AG08395 (cell line): ENCODE measurements at places on chromosomes 3 and 15.

GRCh38 chr3:33388374-33389100 is 51.7 kb downstream of the UBP1 start:
- no peak for DNase-seq

- no peak for DNase-seq
Observed at GRCh38 chr3:118641608-118642007, 393.0 kb downstream of the IGSF11 start.

- DNase-seq = no peak
Observed at GRCh38 chr3:196643201-196643749, 3.8 kb downstream of the NRROS start.

DNA sequence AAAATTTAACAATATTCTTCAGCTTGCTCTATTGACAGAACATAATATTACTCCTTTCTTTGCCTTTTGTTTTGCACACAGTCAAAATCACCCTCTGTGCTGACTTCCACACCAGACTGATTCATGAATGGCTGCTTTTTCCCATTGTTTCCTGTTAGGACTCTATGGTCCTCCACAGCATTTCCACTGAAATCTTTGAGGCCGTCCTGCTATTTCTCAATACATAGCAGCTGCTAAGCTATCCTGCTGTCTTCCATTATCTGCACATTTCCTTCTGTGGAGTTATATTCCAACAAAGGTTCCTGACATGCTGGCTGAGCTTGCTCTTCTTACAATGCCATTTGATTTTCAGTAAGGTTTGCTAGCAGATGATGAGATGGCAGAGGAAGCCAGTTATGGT is 153.3 kb downstream of the EPHA3 start:
- no peak for DNase-seq

DNA sequence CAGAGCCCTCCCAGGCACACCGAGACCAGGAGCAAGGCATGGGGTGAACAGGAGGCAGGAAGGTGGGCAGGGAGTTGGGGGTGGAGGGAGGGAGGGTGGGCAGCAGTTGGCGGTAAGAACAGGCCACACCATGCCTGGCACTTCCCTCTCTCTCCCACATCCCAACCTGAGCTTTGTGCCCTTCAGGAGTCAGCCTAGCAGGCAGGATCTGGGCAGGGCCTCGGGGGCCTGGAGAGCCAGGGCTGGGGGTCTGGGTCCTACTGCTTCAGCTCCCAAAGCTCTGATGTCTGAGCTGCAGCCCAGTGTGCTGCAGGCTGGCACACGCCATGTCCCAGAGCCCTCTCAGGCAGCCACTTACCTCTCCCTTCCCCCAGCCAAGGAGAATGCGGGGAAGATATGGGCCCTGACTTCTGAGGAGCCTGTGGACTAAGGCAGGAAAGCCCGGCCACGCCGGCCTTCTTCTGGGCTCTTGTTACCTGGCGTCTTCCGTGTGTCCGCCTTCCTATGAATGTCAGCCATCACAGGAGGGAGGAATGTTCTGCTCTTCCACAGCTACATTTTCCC is 2.9 kb upstream of the MYL3 start:
- no peak for DNase-seq

- DNase-seq = no peak
Observed at GRCh38 chr3:33145221-33145900, 31.5 kb downstream of the CRTAP start.

DNA sequence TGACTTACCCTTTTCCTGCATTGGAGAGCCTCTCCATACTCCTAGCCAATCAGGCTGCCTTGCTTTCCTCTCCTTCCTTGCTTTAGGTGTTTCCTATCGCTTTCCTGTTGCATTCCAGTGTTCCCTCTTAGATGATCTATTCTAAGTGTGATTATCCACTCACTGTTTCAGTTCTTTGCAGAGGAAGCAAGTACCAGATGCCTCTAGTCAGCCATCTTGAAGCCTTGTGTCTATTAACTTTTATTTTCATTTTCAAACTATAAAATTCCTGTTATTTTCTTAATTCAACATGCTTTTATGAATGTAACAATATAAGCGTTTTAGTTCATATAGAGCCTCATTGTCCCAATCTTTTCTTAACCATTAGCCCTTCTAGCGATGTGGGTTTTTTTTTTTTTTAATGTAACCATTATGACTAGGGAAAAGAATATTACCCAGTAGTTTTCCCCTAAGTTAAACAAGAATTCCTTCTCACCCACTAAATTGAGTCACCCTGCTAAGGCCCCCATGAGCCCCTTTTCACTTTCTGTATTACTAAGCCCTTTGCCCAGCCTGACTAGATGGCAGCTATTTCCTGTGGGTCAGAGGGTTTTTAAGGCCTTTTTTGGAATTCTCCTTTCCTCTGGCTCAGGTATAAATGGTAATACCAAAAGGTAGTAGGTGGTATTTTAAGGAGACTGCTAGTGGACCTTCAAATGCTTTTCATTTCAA is 229.4 kb upstream of the CTNNB1 start:
- no peak for DNase-seq

- DNase-seq = no peak
Observed at GRCh38 chr3:54086652-54087405, 35.5 kb upstream of the CACNA2D3 start.

GRCh38 chr3:72174890-72175289 is 389.9 kb upstream of the PROK2 start:
- DNase-seq = no peak

GRCh38 chr3:118213892-118214291 is 820.8 kb downstream of the IGSF11 start:
- no peak for DNase-seq

DNA sequence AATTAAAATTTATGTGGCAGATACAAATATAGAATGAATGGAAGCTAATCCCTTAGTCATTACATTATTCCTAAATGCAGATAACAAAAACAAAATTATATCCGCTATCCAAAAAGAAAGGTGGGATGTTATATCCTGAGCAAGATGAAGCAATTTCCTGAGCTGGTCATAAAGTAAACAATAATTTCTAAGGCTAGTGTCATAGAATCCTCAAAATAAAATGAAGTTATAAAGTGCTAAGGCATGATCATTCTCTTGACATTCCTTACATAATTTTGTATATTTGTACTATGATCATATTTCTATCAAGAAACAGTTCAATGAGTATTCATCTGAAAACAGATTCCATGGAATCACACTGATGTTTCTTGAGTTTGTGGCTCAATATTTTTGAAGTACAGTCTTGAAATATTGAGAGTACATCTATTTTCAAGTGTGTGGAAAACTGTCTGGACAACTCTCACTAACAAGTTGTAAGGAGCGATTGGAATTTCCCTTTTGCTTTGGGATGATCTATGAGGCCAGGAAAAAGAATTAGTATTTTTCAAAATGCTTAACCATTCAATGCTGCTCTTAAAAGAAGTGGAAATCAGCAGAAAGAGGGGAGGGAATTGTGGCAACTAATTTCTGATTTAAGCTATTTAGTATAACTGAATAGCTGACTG is 92.4 kb downstream of the ABI3BP start:
- no peak for DNase-seq
